ENCODE measurements at places on chromosomes 5 and 9.

DNA sequence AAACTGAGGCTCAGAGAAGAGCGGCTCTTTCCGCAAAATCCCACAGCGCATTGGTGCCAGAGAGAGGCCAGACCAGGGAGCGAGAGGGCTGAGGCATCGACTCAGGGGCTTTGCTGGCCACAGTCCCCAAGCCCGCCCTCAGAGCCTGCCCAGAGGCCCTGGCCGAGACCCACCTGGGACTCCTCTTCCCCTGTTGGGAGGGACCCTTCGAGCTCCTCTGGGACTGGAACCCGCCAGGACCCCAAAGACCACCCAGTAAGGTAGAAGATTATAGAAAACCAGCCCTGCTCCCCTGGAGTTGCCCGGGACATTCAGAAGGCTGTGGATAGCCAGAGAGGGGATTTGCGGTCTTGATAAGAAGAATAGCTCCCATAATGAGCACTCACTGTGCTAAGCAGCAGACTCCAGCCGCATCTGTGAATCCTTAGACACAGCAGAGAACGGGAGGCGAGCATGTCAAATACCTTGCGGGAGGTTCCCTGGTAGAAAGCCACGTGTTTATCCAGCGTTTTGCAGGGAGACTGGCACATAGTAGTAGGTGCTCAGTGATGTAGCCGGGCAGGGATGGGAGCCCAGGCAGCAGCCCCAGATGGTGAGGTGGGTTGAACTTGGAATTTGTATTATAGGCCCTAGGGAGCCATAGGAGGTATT, 651 bp upstream of the AK1 start:
- no peak for DNase-seq

DNA sequence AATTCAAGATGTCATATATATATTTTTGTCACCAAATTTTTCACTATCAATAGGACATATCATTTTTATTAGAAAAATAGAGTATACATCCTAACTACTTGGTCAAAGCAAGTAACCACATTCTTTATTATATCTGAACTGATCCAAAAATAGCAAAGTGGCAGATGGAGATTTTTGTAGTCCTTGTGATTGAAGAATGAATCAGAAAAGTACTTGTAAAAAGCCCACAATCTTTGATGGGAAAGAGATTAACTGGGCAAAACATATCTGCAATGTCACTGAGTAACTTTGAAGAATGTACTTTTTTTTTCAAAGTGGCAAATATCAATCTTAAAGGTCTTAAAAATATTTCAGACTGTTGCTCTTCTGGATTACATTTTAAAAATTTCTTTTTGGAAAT, 1040.6 kb upstream of the SEMA6A start:
- DNase-seq: no peak

DNA sequence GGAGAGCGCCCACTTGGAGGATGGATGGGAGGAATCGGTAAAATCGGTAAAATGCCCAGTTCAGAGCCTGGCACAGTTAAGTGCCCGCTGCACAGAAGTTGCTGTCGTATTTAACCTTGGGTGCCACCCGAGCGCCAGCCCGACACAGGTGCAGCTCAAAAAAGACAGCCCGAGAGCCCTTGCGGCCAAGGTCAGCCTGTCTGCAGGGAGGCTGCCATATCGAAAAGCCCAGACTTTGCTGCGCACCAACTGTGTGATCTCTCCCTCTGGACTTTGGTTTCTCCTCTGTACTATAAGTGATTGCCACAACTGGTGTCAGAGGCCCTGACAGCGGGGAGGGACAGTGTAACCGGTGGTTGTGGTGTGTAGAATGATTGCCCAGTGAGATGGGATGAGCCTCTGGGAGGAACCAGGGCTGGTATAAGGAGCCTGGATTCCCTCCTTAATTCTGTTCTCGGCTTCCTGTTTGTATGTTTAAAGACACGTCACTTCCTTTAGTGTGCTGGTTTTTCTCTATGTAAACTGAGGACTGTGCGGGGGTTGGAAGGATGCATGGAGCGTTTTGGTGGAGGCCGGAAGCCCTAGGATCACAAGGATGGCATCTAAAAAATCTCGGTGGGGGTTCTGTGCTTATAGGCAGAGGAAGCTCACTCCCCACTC, 792 bp downstream of the NTMT1 start:
- DNase-seq: no peak

DNA sequence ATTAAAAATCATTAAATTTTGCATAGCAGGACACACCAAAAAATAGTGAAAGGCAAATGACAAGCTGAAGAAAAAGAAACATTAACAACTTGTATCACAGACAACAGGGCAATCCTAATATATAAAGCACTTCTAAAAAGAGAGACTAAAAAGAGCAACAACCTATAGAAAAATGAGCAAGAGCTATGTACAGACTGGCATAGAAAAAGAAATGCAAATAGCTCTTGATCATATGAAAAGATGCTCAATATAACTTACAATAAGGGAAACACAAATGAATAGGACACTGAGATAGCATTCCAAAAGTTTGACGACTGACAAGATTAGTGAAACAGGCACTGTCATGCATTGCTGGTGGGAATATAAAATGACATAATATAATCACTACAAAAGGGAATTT, 235.9 kb downstream of the SEC61B start:
- no peak for DNase-seq

- no peak for DNase-seq
Observed at GRCh38 chr9:21984101-21984500, 10.1 kb downstream of the CDKN2A start.

DNA sequence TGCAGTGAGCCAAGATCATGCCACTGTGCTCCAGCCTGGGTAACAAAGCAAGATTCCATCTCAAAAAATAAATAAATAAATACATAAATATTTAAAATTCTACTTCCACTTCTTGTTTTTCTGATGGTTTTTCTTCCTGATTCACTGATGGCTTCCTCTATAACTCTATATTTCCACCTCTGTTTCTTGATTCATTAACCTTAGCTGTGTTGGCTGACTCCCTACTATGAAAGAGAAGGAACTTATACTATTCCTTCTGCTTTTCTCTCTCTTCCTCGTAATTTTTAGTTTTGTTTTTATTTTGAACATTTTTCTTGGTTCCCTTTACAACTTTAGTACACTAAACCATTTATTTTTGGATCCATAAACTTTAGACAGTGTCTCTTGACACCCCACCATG, 103.5 kb downstream of the MAMDC2 start:
- DNase-seq: no peak

DNA sequence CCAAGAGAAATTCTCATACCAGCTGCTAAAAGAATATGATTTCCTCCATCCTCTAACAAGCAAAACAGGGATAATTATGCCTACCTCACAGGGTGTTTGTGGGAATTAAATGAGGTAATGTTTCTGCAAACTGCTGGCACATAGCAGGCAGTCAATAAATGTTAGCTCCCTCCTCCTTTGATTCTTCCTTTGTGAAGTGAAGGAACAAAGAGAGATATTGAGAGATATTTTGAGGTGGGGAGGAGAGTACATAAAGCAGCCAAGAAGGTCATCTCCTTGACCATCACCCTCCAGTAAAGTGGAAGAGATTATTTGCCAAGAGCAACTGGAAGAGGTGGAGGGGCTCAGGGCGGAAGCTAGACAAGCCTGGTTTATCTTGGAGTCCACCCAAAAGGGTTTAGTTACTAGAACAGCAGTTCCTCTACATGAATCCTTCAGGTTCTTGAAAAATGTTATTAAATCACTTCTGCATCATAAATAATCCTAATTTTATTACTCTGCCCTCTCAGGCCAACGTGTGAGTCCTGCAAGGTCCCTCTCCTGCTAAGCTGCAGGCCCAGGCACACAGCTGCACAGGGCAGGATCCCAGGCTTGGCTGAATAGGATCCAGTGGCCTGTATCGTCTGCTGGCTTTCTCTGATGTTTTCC, 35.0 kb upstream of the TLE1 start:
- no peak for DNase-seq
